ENCODE measurements at places on chromosomes 12 and 14. TPM values are rescaled to one million over a fixed set of nuclear protein-coding genes. Genes with fewer than 3 reads are reported as not detected.

The NXPH4 gene
- total RNA-seq = 1.7 TPM

The MMP14 gene
- 86.8 TPM for total RNA-seq

The PPP4R4 gene
- 9.6 TPM for total RNA-seq

The ADGRD1 gene
- total RNA-seq = 1.3 TPM

GRCh38 chr14:93538413-93538812 is 107.7 kb downstream of the UNC79 start:
- H3K36me3 ChIP-seq = no peaks in the 10 kb centered on the region
- no peaks in the 10 kb centered on the region for H3K27me3 ChIP-seq
- DNase-seq = peak; percentile 15
- no peaks in the 10 kb centered on the region for H3K4me1 ChIP-seq
- H3K4me3 ChIP-seq = no peak overlapping the region
- no peak overlapping the region for H3K27ac ChIP-seq

- no peaks in the 10 kb centered on the region for H3K36me3 ChIP-seq
- no peak for DNase-seq
- H3K27me3 ChIP-seq = no peaks in the 10 kb centered on the region
- no peak overlapping the region for H3K27ac ChIP-seq
These were observed 22.9 kb upstream of the DHRS7 start for GRCh38 chr14:60188115-60188514.

GRCh38 chr12:71440763-71441748 is 1.5 kb downstream of the LGR5 start:
- H3K27ac ChIP-seq = no peak overlapping the region
- H3K27me3 ChIP-seq = peaks cover 44% of the 10 kb centered on the region
- no peak for DNase-seq
- H3K36me3 ChIP-seq = no peaks in the 10 kb centered on the region
- H3K4me3 ChIP-seq = peak overlapping the region; percentile 65
- peaks cover 2% of the 10 kb centered on the region for H3K4me1 ChIP-seq

GRCh38 chr14:23559010-23559925 is 3.2 kb downstream of the THTPA start:
- H3K27ac ChIP-seq = no peak overlapping the region
- DNase-seq = no peak
- H3K27me3 ChIP-seq = no peaks in the 10 kb centered on the region
- H3K4me3 ChIP-seq = no peak overlapping the region
- peaks cover 10% of the 10 kb centered on the region for H3K4me1 ChIP-seq

DNA sequence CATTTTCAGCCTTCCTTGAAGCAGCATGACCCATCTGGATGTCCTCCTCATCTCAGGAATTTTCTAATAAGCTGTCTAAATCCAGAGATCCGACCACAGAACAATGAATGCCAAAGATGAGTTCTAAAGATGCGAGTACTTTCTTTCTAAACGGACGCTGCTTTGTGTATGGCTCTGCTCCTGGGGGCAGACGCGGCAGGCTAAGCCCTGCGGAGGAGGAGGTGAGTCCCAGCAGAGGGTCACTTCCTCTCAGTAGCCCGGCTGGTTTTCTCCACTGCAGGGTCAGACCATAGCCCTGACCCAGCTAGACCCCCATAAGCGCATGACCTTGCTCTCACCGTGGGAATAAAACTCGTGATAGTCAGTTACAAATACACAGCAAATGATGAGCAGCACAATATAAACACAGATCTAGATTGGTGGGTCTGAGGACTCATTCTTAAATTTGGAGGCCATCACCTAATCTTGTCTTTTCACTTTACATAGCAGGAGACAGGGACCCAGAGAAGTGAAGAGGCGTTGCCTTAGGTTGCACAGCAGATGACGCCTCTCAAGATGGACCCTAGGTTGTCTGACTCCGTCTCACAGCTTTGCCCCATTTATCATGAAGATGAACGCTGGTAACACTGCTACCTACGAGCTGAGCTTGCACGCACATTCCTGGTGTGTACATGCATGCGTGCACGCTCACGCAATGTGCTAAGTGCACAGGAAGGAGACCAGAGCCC is 16.6 kb downstream of the SSH1 start:
- no peaks in the 10 kb centered on the region for H3K36me3 ChIP-seq
- DNase-seq = no peak
- no peak overlapping the region for H3K4me3 ChIP-seq

GRCh38 chr12:21849878-21850277 is 75.4 kb upstream of the KCNJ8 start:
- no peaks in the 10 kb centered on the region for H3K4me1 ChIP-seq
- H3K36me3 ChIP-seq = no peaks in the 10 kb centered on the region
- DNase-seq = no peak

DNA sequence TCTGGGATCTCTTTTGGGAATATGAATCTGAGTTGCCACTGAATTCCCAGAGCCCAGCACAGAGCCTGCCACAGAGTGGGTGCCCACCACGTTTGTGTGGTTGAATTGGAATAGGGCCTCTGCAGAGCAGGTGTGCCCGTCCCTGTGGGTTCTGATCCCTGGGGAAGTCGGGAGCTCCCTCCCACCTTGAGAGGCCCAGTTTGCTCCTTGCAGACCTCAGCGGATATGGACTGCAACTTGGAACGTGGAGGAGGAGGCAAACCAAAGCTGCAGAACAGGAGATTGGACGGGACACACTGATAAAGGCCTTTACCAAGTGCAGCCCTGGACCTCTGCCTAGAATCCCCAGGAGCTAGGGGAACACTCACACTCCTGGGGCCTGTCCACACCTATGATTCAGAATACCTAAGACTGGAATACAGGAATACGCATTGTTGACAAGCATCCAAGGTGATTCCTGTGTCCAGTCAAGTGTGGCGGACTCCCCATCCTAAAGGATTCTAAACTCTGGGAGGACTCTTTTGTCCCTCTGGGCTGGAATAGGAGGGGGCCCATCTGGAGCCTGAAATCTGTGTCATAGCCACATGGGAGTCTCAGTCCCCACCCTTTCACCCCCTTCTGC is 2.4 kb downstream of the KRT76 start:
- no peaks in the 10 kb centered on the region for H3K36me3 ChIP-seq
- H3K4me3 ChIP-seq = no peak overlapping the region
- DNase-seq = no peak
- H3K27ac ChIP-seq = no peak overlapping the region
- no peaks in the 10 kb centered on the region for H3K27me3 ChIP-seq

- DNase-seq = peak; percentile 57
- H3K36me3 ChIP-seq = no peaks in the 10 kb centered on the region
- H3K27ac ChIP-seq = no peak overlapping the region
These were observed 199.5 kb upstream of the CAND1 start for GRCh38 chr12:67069451-67070306.

DNA sequence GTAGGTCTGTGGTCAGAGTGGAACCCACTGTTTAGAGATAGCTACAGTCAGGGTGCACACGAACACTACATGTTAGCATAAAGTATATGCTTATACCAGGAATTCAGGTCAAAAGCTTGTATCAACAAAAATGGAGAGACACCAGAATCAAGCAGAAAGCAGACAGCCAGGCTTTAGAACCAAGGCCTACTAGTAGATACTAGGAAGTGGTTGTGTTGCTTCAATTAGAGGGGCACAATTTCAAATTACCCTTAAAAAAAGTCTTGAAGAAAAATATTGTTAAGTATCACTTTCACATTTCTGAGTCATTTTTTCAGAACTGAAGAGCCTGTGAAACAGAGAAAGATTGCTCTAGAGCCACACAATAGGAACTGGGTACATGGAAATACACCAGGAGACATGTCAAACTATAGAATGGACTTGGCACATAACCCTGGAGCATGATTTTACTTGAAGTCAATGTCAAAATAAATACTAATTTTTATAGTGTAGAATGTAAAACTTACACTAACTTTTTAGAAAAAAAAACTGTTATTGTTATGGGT is 41.6 kb downstream of the LRRC9 start:
- no peak overlapping the region for H3K4me3 ChIP-seq
- H3K27me3 ChIP-seq = no peaks in the 10 kb centered on the region
- H3K4me1 ChIP-seq = no peaks in the 10 kb centered on the region
- no peak for DNase-seq
- H3K36me3 ChIP-seq = no peaks in the 10 kb centered on the region

- no peak overlapping the region for H3K27ac ChIP-seq
- H3K27me3 ChIP-seq = no peaks in the 10 kb centered on the region
- no peak for DNase-seq
- no peaks in the 10 kb centered on the region for H3K36me3 ChIP-seq
- H3K4me1 ChIP-seq = no peaks in the 10 kb centered on the region
- no peak overlapping the region for H3K4me3 ChIP-seq
These were observed 445.7 kb downstream of the DAD1 start for GRCh38 chr14:22143363-22143762.

Measured in H1 (cell line).